ENCODE measurements at places on chromosomes 16 and 17.

- DNase-seq: no peak
These were observed 179.4 kb downstream of the BANP start for GRCh38 chr16:88130681-88131080.

DNA sequence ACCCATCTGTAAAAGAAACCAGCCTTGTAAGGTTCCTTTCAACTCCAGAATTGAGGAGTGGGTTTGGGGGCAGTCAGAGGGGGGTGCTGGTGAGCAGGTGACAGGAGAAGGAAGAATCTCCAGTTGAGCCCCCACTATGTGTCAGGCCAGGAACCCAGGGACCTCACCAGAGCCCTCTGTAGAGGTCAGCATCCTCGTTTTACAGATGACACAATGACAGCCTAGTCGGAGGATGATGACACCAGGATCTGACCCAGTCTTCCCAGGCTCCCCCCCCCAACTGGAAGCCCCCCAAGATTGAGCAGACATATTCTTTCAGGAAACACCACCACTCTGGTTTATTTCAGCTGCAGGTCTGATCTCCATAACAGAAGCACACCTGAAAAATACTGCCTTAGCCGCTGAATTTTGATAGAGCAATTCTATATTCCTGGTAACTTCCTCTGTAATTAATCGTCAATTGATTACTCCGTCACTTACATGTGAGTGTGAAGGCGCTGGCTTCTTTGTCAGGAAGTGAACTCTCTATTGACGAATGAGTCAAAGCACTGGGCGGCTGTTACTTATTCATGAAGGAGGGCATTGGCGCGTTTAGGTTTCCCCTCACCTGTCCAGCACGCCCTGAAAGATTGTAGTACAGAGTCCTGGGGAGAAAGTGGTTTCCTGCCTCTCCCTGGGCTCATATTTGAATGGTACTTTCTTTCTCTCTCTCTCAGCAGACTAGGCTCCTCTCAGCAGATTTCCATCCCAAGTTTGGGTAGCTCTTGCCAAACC lies 21.2 kb downstream of the SOCS3 start:
- DNase-seq: peak; percentile 26

- no peak for DNase-seq
These were observed 33.6 kb downstream of the SEC14L5 start for GRCh38 chr16:4991754-4992153.

DNA sequence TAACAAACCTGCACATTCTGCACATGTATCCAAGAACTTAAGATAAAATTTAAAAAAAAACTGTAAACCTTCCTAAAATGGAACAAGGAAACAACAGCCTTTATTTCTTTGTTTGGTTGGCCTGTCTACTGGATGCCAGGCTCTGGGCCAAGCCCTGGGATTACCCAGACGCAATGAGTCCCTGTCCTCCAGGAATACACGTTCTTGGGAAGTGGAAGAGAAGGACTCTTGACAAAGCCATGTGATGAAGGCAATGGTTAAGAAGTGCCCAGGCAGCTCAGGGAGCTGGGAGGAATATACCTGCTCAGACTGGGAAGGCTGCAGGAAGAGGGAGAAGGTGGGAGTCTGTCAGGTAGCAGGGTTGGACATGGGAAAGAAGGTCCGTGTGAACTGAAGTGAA lies 115.4 kb downstream of the AXIN2 start:
- DNase-seq: no peak

DNA sequence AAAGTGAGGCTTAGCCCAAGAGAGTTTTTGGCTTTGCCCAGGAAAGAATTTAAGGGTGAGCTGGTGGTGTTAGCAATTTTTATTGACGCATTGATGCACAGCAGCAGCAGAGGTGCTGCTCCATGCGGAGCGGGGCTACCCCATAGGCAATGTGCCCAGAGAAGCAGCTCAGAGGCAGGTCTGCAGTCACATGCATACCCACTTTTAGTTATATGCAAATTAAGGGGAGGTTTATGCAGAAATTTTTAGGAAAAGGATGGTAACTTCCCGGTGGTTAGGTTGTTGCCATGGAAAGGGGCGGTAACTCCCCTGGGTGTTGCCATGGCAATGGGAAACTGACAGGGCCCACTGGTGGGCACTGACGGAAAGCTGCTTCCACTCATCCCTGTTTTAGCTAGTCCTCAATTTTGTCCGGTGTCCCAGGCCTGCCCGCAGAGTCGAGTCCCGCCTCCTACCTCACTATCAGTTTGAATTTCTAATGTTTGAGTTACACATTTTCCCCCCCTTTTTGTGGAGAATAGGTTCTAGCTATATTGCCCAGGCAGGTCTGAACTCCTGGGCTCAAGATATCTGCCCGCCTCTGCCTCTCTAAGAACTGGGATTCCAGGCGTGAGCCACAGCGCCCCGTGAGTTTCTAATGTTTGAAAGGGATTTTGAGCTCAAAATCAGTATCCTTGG lies 10.4 kb upstream of the GJD3 start:
- no peak for DNase-seq

DNA sequence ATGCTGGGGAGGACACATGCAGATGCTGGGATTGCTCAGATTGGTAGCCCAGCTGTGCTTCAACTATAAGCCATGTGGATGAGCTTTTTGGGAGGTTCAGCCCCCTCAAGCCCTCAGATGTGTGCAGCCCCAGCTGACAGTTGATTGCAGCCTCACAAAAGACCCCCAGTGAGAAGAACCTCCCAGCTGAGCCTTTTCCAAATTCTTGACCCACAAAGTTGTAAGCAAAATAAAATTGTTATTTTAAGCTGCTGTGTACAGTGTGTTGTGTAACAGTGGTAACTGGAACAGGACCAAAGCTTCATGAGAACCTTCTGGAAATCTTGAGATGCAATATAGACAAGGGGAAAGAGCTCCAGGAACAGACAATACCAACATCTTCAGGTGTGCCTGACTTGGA lies 156.8 kb upstream of the IRX3 start:
- no peak for DNase-seq

GRCh38 chr17:43411749-43412148 lies 13.0 kb downstream of the ARL4D start:
- DNase-seq: no peak

- DNase-seq: no peak
These were observed 238.0 kb upstream of the TBX2 start for GRCh38 chr17:61161615-61162134.

DNA sequence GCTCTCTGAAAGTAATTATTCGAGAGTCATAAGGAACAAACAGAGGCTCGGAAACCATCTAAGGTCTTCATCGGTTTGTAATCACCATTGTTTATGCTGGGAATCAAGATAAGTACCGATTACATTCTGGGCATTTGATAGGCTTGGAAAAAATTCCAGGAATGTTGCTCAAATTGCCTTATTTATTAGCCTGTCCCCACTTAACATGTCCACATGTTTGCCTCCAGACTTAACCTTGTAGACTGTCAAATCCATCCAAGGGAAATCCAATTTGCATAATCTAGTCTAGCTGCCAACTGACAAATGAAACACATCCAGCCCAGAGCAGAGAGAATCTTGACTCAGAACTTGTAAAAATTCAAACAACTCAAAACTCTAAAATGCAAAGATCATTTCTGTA lies 51.3 kb upstream of the TMC5 start:
- DNase-seq: no peak

DNA sequence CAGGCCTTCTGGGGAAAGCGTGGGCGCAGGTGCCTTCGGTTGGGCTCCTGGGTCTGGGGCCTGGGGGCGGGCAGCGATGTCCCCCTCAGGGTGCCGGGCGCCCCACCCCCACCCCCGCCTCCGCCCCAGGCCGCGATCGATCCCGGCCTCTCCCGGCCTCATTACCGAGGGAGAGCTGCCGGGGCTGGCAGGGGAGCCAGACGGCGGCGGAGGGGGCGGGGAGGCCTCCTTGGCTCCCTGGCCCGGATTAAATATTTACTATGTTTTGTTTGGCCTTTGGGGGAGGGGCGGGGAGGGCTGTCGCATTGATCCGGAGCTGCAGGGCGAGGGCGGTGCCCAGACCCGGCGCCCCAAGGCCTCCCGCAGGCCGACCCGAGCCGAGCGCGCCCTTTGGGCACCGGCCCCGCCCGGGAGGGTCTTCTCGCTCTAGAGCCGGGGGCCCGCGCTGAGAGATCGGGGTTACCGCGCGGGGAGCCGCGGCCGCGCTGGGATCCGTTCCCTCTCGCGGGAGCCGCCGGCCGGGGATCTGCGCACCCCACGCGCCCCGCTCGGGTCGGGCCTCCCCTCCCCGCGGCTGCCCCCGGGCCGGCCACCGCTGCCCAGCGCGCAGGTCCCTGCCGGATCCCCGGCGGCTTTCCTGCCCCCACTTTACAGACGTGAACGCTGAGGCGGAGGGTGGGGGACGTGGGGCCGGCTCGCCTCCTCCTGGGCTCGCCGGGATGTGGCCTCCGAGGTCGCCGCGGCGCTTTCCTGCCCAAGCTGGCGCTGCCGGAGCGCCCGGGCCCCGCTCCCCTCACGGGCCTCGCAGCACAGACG lies 27.0 kb downstream of the RTN4RL1 start:
- no peak for DNase-seq

DNA sequence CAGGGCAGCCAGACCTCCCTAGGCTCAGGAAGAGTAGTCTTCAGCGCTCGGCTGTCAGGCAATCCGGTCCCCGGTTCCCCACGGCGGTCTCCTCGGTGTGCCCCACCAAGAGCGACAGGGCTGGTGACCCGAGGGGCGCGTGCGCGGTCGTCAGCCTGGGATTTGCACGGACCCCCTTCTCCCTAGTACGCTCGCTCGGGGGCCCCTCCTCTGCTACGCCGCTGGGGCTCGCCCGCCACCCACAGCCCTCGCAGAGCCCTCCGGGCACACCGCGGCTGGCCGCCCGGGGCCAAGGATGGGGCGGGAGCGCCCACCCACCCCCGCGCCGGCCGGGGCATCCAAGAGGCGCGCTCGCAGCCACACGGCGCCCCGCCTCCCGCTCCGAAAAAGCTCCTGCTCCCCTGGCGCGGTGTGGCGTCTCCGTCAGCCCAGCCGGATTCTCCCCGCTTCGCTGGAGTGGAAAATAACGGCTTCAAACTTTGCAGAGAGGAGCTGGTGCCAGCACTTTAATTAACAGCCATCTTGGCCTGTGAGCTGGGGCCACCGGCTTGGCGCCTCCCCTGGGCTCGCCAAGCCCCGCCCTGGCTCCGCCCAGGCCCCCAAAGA lies 2.1 kb upstream of the C1QL1 start:
- DNase-seq: peak; percentile 72

DNA sequence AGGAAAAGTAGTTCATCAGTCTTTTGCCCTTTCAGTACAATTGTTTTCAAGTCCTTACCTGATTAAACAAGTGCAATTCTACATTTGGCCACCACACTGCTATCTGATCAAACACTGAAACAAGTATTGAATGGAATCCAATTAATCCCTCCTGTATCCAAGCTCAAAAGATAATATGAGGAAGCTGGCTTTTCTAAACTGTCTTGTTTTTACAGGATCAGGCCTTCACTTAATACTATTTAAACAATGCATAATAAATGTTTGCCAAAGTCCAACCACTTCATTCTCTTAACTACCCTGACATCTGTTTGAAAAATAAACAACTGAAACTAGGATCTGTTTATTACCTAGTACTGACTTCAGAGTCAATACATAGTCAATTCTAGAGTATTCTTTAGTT lies 131.6 kb downstream of the MRTFB start:
- DNase-seq: no peak

- DNase-seq: no peak
These were observed 6.0 kb downstream of the CAPNS2 start for GRCh38 chr16:55572439-55572838.

- no peak for DNase-seq
These were observed 22.1 kb downstream of the FCSK start for GRCh38 chr16:70476272-70477020.

DNA sequence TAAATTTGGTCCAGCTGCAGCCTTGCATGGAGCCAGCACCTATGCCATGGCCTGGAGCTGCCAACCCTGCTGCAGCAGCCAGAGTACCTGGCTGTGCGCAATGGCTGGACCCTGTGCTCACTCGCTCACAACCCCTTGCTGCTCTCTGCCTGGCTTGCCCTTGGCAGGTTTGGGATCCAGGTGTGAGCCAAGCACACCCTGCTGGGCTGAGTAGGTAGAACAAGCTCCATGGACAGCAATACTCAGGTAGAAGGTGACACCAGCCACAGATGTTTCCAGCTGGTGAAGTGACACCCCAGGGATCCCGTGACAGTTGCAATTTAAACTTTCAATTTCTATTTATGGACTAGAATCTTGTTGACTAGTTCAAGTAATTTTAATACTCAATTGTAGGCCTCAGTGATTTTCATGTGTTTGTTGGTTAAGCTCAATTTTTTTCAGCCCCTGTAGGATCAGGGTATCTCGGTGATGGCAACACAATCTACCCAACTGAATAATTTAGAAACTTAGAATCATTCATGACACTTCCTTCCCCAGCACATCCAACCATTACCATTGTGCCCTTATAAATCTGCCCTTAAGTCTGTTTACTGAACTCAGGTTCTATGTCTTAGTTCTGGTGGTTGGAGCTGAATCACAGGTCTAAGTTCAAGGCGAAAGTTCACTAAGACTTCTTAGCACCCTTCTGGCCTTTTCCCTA lies 480.0 kb downstream of the PMP22 start:
- peak; percentile 70 for DNase-seq

- DNase-seq: no peak
These were observed 212.7 kb downstream of the CPPED1 start for GRCh38 chr16:12590963-12591362.

DNA sequence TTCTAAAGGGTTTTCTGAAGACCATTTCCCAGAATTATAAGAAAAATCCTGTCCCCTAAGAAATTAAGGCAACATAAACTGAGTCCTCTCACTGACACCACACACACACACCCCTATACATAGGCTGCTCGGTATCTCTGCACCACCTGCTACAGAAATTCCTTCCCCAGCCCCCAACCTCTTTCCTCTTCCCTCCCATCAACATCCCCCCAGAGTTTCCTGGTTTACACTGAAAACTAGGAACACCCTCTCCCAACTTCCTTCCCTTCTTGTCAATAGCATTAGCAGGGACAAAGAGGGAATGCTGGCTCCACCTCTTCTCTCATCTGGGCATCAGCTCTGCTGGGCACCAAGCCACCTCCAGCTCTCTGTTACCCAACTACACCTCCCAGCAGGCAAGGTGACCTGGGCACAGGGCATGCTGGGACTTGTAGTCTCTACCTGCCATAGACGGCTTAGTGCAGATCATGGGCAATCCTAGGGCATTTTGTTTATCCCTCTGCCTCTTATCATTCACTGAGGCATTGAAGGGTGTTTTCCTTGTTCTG lies 15.7 kb downstream of the CAVIN1 start:
- peak; percentile 91 for DNase-seq

- DNase-seq: no peak
These were observed 28.7 kb downstream of the GSE1 start for GRCh38 chr16:85641776-85642176.

DNA sequence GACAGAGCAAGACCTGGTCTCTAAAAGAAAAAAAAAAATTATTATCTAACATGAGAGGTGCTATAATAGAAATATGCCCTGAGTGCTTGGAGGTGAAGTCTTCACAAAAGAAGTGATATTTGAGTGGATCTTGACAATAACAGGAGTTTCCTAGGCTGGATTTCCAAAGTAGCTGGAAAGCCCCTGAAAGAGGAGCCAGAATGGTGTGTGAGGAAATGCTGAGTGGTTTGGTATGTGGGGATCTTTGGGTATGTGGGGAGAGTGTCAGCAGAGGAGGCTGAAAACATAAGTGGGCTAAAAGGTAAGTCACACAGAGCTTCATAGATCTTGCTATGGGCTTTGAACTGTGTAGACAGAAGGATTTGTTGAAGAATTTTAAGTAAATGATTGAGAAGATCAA lies 100.1 kb downstream of the YPEL2 start:
- no peak for DNase-seq

- DNase-seq: no peak
These were observed 421.2 kb downstream of the CDH11 start for GRCh38 chr16:64700628-64701027.
